ENCODE measurements at places on chromosomes 5 and 9.

GRCh38 chr5:175683231-175683630 lies 25.4 kb downstream of the HRH2 start:
- no peak for DNase-seq

DNA sequence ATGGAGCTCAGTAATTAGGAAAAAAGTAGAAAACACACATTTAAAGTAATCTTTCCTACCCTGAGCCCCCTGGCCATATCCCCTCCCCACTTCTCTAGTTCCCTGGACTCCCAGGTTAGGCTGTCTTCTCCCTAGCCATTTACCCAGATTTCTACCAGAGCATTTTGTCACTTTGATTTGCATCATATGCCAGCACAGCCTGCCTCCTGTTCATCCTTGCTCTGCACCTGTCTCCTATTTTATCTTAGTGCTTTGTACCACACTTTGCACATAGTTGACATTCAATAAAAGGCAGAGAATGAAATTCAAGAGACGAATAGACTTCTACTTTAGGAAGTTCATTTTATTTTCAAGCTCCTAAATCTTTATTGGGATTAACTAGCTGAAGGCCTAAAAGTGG lies 344.5 kb downstream of the EBF1 start:
- no peak for DNase-seq

DNA sequence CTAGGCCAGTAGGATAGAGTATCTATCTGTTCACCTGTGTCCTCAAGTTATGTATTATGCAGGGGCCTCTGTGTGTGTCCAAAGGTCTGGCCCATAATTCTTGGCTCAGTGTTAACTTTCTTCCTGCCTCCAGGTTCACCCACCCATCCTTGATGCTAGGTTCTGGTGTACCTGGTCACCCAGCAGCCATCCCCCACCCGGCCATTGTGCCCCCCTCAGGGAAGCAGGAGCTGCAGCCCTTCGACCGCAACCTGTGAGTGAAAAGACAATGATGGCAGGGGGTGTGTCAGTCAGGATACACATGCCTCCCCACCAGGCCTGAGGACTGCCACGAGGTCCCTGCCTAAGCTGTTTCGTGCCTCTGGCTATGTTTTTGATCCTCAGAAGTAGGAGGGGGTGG lies 27.6 kb downstream of the TCF7 start:
- no peak for DNase-seq

DNA sequence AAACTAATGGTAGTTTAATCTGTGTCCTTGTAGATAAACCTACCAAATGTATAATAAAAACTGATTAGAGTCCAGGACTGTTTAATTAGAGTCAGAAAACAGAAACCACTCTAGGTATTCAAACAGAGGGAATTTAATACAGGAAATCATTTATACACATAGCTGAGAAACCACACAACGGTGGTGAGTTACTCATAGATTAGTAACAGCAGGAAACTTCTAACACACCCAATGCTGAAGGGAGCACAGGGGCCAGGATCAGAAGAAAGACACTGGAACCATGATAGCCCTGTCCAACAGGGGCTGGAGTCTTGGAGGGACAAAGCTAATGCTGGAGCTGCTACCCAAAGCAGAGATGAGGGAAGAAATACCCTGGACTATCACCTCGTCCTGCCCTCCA lies 321.0 kb downstream of the ACTL7B start:
- no peak for DNase-seq

GRCh38 chr5:31442058-31442745 lies 89.7 kb downstream of the DROSHA start:
- no peak for DNase-seq

- DNase-seq, result no peak
Observed at GRCh38 chr5:158069838-158070237, 210.9 kb upstream of the CLINT1 start.

- no peak for DNase-seq
Observed at GRCh38 chr5:132055808-132056609, 4.4 kb upstream of the IL3 start.

- no peak for DNase-seq
Observed at GRCh38 chr5:59548807-59549357, 344.6 kb downstream of the PDE4D start.

DNA sequence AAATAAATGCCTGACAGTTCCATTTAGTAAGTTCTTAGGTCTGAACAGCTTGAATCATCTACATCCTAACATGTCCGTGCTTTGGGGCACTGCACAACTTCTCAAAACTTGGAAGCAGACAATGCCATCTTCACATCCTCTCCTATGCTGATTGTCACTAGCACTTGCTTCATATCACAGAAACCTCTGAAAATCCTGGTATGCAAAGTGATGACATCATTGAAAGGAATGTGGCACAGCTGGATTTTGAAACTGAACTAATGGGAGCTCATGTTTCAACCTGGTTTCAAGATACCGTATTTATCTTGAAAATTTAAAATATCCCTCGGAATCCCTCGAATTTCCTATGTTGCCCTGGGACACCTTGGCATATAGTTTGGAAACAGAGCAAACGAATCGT lies 490.2 kb upstream of the DAP start:
- no peak for DNase-seq

- no peak for DNase-seq
Observed at GRCh38 chr5:39755986-39756385, 331.2 kb upstream of the DAB2 start.

DNA sequence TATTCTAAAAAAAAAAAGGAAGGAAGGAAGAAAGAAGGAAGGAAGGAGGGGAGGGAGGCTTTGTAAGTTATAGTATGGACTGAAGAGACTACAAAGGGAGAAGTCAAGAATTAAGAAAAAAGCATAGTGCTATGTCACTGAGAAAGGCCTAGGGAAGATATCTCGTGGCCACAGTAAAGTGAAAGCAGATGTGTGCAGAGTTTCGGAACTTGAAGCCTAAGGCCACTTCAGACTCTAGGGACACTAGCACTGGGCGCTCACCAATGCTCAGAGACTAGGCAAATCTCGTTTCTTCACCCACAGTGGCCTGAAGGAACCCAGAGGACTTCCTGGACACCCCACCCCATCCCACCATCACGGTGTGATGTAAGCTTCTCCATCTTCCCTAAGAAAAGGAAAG lies 181.4 kb upstream of the TRPM3 start:
- DNase-seq, result no peak

- no peak for DNase-seq
Observed at GRCh38 chr5:56305001-56305950, 72.1 kb upstream of the ANKRD55 start.

DNA sequence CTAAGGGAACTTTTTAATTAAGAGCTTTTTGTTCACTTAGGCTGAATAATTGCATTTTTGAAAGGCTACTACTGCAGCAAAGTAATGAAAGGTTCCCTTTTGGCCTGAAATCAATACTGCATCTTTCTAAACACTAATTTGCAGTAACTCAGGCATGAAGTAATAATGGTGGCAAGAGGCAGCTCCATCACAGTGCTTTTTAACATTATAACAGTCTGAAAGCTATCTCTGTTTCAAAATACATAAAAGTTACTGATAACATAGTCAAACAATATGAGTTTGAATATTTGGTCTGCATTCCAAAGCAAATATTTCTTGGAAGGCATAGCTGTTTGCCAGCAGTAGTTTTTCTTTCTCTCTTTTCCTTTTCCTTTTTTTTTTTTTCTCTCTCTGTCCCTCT lies 113.4 kb downstream of the FBN2 start:
- DNase-seq, result no peak

DNA sequence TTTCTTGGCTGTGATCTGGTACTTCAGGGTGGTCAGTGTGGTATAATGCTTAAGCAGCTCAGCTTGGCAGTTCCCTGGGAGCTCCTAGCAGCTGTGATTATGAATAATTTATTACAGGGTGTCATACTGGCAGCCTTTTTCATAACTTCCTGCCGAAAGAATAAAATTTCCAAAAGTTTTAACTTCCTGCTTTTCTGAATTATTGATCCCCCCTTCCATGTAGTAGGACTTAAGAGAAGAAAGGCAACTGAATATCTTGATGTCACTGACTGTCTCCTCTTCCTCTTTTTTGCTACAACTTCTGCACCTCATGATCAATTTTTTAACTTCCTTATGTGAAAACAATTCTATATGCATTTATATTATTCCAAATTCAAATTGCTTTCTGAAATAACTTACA lies 74.3 kb upstream of the SPEF2 start:
- DNase-seq, result no peak

- DNase-seq, result no peak
Observed at GRCh38 chr9:78753039-78753438, 456.1 kb downstream of the PSAT1 start.

GRCh38 chr9:93266521-93267001 lies 82.6 kb downstream of the WNK2 start:
- DNase-seq, result no peak

GRCh38 chr5:44275908-44276307 lies 113.3 kb downstream of the FGF10 start:
- no peak for DNase-seq

DNA sequence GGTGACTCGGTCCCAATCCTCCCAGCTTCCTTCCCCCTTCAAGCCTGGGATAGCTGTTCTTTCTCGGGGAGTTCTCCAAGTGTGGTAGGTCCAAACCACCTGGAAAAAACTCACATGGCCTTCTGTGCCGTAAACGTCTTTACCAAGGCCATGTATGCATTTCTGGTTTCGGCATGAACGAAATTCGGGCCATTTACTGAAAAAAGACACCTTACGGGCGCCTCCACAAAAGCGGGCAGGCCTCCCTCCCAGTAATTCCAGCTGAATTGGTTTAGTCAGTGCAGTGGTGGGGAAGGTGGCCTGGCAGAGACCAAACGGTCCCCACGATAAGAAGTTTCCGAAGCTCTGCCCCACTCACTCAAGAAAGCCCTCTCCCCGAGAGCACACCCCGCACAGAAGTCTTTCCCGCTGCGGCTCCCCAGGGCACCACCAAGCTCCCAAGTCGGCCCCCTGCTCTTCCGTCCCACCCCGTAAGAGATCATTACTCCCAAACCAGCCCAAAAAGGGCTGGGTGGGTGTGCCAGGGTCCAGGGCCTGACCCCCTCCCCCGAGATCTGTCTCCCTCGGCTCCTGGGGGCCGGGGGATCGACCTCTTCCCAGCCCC lies 86.3 kb upstream of the MELK start:
- DNase-seq, result no peak

DNA sequence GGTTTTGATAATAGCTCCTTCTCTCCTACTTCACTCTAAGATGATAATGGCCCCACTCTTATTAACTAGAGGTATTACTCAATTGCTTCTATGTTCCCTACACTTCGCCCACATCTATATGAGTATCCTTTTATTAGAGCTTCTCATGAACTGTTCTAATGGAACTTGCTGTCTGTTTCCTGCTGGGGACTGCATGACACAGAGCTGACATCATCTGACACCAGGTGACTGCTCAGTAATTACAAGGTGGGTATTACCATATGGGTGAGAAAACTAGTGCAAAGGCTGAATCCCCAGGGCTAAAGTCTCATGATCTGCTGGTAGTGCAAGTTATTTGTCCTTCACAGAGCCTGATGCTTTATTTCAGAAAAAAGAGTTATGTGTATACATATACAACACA lies 146.2 kb upstream of the PLCXD3 start:
- no peak for DNase-seq

DNA sequence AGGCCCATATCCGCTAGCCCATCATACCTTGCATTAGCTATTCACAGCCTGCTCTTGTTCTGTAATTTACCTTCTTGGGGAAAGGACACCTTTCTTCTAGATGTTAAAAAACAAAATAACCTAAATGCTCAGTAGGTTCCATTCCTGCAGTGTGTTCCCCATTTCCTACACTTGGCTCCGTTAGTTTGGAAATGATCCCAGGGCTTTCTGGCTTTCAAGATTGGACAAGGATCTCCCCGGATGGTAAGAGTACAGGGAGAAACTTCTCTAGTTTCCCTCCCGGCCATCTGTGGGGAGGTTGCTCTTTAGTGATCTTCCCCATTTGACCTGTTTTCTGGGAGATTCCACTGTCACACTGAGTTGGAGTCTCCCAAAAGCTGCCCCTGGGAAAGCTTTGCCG lies 27.3 kb upstream of the STC2 start:
- DNase-seq, result no peak

DNA sequence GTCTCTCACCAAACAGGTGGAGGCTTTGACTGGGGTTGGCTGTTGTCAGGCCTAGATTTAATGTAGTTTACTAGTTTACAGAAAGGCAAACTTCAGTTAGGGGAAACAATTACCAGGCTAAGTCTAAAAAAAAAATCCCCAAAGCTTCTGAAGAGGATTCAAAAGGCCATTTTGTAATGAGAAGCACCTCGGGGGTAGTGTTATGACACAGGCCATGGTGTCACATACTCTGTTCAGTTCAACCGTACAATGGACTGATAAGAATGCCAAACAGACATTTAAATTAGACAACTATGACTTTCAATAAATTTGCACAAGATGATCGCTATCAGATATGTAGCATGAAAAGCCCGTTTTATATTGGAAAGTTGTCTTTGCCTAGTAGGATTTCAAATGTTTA lies 120.1 kb upstream of the PCA3 start:
- no peak for DNase-seq

GRCh38 chr9:107541523-107541922 lies 52.0 kb upstream of the KLF4 start:
- DNase-seq, result no peak

- DNase-seq, result no peak
Observed at GRCh38 chr9:136091582-136092352, 3.3 kb downstream of the NACC2 start.

- DNase-seq, result no peak
Observed at GRCh38 chr9:111613436-111614040, 14.1 kb upstream of the PTGR1 start.

GRCh38 chr5:71600783-71601182 lies 13.6 kb downstream of the MCCC2 start:
- no peak for DNase-seq

GRCh38 chr9:71005456-71005855 lies 116.0 kb downstream of the TRPM3 start:
- no peak for DNase-seq

GRCh38 chr5:168585119-168585856 lies 6.1 kb upstream of the PANK3 start:
- DNase-seq, result no peak

GRCh38 chr9:98222885-98223691 lies 30.7 kb upstream of the CORO2A start:
- DNase-seq, result no peak

- no peak for DNase-seq
Observed at GRCh38 chr9:2241461-2241835, 226.3 kb downstream of the SMARCA2 start.

GRCh38 chr5:79111960-79112702 lies 522 bp downstream of the BHMT start:
- no peak for DNase-seq

DNA sequence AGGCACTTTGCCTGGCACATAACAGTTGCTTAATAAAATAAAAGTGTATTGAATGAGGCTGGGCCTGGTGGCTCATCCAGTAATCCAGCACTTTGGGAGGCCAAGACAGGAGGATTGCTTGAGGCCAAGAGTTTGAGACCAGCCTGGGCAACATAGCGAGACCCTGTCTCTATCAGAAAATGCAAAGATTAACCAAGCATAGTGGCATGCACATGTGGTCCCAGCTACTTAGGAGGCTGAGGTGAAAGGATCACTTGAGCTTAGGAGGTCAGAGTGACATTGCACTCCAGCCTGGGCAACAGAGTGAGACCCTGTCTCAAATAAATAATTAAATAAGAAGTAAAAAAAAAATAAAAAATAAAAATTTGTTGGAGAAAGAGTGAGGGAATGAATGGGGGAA lies 21.2 kb downstream of the TNFAIP8 start:
- DNase-seq, result no peak

GRCh38 chr5:90802474-90803317 lies 244.1 kb downstream of the ADGRV1 start:
- DNase-seq, result no peak
